ENCODE measurements at places on chromosomes 12 and 14.
A peak's percentile ranks its signal among the peaks of the same experiment; 100 is the strongest.

DNA sequence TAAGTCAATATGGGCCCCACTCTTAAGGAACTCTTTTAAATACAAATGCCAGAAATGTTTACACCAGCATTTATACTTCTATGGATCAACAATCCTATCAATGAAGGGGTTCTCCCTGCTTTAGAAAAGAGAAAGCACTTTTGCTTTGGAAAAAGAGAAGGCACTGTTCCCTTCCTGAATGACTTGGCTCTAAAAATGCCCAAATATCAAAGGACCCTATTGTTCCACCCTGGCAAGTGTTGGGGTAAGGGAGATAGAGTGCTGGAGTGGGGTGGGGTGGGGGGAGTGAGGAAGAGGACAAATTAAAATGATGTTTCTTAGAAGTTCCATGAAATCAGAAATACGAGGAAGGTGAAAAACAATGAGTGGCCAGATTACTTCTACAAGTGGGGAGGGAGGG, 131.6 kb upstream of the GRIN2B start:
- no peak for DNase-seq

DNA sequence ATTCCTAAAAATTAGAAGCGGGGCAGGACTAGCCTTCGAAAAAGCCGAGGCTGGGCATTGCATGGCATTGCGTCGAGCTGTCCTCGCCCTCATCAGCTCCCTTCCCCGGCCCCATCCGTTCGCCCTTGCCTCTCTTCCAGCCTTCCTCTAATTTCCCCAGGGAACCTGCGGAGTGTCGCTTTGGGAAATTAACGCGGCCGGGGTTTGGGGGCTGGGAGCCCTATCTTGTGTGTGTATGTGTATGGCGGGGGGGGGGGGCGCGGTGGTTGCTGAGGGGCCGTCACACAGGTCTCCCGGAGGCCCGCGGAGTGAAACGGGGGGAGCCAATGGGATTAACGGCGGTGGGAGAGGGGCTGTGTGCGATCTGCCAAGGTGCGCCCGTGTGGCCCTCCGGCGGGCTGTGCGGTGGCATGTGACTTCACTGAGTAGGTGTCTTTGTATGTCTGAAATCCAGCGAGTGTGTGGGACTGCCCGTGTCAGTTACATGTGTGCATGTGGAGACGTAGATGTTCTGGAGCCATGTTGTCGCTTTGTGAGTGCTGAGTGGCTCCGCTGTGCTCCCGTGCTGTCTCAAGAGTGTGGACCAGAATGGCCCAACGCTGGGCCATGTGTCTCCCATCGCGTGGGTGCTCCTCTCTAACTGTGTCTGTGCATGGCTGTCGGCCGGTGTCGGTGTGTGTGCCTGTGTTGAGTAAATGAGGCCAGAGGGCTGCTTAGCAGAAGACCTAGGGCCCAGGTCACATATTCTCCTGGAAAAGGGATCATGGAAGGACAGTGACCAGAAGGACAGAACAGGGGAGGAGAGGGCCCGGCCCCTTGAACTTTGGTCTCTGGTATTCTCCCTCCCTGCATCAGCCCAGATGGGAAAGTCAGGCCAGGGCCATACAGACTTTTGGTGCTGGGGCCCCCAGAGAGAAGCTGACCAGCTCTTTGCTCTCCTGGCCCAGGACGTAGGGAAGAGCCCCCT, 1.5 kb downstream of the PTMS start:
- peak; percentile 21 for DNase-seq

GRCh38 chr14:48325486-48325885, 650.1 kb upstream of the MDGA2 start:
- DNase-seq: no peak

DNA sequence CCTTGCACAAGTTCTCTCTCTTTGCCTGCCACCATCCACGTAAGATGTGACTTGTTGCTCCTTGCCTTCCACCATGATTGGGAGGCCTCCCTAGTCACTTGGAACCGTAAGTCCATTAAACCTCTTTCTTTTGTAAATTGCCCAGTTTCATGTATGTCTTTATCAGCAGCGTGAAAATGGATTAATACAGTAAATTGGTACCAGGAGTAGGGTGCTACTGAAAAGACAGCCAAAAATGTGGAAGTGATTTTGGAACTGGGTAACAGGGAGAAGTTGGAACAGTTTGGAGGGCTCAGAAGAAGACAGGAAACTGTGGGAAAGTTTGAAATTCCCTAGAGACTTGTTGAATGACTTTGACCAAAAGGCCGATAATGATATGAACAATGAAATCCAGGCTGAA, 27.9 kb downstream of the STYK1 start:
- no peak for DNase-seq

- DNase-seq: peak; percentile 48
Measured at GRCh38 chr12:98698603-98699463, 53.7 kb downstream of the APAF1 start.

GRCh38 chr12:2334271-2334670, 281.5 kb downstream of the CACNA1C start:
- DNase-seq: no peak

DNA sequence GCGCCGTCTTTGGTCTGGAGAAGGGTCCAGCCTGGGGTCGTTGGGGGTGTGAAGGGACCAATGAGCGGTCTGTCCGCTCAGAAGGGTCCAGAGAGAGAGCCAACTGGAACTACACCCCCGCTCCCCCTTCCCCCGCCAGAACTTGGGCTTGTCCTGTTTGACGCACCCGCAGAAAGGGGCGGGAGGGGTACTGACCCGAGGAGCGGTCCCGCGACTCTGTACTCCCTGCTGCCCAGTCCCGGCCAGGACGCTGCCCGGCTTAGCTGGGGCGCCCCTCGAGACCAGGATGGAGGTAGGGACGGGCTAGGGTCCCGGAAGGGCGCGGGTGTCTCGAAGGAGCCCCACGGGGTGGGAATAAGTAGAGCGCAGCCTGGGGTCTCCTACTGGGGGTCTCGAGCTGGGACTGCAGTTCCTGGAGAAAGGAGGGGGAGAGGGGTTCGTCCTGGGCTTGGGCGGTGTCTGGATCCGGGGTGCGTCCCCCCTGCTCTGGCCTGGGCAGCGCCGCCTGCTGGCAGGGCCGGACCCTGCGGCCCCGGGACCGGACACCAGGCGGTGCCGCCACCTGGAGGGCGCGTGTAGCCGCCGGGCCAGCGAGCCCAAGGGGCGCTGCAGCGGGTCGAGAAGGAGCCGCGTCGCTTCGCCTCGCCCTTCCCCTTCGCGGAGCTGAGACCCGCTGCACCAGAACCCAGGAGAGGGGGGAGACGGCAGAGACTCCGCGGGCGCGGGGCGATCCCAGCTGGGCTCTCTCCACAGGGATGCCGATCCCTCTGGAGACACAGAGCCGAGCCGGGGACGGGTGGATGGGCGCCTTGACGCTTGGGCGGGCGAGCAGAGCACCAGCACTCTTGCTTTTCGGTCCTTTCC, 3.8 kb upstream of the CACNB3 start:
- DNase-seq: peak; percentile 69

DNA sequence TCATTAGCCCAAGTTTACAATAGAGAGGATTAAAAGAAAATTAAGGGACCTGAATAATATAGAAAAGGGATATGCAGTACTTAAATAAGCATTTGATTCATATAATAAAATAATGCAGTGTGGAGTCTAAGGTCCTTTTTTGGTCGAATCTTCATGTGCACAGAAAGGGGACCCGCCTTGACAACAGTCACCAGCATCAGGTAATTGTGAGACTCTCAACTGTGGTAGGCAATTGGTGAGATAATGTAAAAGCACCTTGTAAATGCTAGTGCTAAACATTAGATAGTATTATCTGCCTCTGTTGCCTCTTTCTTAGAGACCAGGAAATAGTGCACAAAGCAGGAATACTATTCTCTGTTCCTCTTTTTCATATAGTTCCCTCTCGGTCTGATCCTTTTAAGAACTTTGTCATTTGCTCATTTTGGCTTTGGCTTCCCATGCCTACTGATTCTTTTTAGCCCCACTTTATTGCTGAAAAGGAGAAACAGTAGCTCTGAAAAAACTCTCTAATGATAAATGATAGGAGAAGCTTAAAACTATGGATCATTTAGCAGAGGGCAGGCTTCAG, 17.5 kb downstream of the CHPT1 start:
- DNase-seq: no peak

DNA sequence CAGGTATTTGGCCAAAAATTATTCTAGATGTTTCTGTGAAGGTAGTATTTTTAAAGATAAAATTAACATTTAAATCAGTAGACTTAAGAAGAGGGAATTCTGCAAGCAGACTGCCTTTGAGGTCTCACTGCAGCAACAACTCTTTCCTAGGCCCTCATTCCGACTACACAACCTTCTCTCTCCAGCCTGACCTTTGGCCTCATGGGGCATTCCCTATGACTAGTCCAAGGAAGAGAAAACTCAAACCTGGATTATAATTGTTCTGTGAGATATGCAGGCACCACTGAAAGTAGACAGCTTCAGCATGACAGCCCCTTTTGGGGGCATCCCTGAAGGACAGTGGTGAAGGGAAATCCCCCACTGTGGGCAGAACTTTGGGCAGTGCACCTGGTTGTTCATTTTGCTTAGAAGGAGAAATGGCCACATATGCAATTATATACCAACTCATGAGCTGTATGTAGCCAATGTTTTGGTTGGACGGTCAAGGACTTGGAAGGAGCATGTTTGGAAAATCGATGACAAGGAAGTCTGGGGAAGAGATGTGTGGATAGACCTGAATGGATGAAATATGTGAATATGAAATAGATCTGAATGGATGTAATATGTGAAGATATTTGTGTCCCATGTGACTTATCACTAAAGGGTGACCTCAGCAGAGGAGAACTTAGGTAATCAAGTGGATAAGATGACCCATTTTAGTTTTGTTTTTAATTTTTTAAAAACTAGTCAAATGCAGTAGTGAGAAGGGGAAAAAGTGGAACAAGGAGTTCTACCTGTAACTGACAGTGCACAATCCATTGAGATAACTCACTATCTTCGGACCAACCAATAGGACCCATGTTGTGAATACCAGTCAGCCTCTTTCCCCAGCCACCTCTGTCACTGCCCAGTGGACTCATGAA, 233.3 kb upstream of the FOXN3 start:
- DNase-seq: no peak

GRCh38 chr14:38185671-38186070, 22.0 kb upstream of the SSTR1 start:
- no peak for DNase-seq

- peak; percentile 79 for DNase-seq
Measured at GRCh38 chr12:120528861-120529525, at the start of gene COQ5. COQ5 (minus strand) TSS chr12:120529158; CDS start chr12:120529141, 17 bp downstream.

DNA sequence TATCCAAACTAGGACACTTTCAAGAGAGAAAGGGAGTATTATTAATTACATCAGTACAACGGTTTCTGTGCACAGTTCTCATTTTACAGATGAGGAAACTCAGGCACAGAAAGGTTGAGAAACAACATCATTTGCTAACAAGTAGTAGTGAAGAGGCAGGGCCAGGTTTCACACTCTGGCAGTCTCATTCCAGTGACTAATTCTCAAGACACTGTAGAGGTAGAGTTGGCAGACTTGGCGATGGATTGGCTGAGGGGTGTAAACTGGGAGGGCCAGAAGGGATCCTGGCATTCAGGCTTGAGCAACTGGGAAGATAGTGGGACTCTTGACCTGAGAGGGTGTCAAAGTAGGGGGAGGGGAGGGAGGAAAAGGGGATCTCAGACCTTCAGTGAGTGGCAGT, 73.8 kb upstream of the BDKRB2 start:
- DNase-seq: peak; percentile 31

GRCh38 chr12:92570056-92570753, 132.6 kb upstream of the PLEKHG7 start:
- DNase-seq: peak; percentile 69

Data from HFFc6 (cell line).